Thoracic aorta (tissue), 2 donors: ENCODE measurements at places on chromosomes 16 and 17.

DNA sequence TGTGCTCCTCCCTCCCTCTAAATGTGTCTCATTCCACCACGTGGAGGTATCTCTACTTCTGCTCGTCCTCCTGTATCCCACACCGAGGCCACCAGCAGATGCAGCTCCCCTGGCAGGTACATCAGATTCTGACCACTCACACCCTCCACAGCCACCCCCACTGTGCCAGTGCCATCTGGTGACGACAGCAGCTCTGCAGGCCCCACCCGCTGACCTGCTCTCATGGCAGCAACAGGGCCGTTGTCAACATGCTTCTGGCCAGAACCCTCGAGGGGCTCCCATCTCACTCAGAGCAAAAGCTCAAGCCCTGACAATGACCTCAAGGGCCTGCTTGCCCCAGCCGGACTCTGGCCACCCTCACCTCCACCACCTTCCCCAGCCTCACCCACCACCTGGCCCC is 93.4 kb downstream of the AMFR start:
- DNase-seq, result no peak

DNA sequence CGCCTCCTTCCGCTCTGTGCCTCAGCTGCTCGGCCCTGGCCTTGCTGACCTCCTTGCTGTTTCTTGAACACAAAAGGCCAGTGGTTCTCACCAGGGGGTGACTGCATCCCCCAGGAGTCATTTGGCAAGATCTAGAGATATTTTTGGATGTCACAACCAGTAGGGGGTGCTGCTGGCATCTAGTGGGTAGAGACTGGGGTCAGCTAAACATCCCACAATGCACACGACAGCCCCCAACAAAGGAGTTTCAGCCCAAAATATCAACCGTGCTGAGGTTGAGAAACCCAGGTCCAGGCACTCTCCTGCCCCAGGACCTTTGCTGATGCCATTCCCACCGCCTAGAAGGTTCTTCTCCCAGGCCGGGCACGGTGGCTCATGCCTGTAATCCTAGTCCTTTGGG is 39.7 kb downstream of the ABCC6 start:
- DNase-seq, result no peak

DNA sequence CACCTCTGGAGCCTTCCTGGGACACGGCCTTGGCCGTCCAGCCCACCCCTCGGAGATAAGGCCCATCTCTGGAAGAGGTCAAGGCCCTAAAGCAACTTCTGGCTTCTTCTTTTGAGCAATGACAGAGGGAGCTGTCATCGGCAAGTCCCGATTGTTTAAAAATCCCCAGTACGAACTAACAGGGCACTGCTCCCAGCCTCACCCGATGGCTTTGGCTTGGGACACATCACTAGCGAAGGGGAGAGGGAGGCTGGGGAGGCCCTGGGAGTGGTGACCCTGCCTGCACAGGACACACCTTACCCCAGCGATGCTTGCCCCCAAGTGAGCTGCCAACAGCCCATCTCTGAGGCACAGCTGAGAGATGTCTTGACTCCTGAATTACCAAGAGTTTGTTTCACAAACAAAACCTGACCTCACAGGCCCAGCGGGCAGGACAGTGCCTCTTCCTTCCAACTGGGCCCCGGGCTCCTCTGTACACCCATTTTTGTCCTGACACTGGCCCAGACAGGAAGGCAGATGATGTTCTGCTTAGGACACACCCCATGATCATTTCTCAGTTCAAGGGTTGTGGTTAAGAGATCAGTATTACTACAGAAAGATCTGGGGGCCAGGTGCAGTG is 4.8 kb downstream of the SYNGR2 start:
- no peak for DNase-seq

DNA sequence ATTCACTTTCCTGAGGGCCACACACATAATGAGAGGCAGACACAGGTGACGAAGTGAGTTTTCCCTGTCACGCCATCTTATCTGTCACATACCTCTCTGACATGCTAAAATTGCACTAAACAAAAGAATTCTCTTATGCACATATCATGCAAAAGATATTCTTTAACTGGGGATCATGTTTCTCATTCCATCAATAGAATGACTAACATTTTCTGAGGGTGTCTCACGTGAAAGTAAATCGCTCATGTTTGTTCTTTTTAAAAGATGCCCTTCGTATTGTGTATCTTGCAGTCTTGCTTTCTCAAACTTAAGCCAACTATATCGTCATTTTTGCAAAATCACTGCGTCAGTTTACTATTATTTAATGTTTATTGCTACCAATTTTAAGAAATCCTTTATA is 306.4 kb downstream of the WWOX start:
- DNase-seq, result no peak

- no peak for DNase-seq
These were observed 235.5 kb downstream of the SHISA9 start for GRCh38 chr16:13136901-13137300.

DNA sequence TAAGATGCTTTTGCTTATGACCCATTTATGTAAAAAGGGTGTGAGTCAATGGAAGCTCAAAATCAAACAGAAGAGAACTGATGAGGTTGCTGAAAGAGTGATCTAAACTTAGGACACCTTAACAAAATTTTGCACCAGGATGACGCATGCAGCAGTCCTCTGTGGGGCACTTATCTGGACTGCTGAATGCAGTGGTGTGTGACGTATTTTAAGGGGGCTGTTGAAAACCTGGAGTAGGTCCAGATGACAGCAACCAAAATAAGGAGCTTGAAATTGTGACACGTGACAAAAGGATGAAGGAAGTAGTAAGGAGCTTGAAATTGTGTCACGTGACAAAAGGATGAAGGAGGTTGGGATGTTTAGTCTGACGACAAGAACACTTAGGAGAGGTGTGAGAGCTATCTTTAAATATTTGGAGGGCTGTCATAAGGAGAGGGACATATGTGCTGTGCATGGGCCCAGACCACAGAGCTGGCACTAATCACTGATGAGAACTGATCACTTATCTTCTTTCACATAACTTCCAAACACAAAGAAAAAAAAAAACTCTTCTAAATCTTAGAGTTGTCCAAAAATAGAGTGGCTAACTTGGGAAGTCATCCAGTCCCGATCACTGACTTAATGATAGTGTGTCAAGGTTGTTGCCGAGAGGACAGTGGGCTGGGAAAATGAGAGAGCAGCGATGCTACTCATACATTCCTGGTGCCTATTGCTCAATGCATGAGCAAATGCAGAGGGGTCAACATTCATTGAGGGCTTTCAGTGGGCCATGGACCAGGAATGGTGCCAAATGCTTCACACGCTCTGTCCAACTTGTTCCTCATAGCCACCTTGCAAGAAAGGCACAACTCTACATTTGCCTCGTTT is 264.2 kb upstream of the ZFHX3 start:
- no peak for DNase-seq

- DNase-seq, result no peak
These were observed 11.8 kb upstream of the TMEM220 start for GRCh38 chr17:10741416-10742135.

GRCh38 chr17:41505007-41505808 is at the start of gene KRT13:
KRT13 (minus strand) TSS chr17:41505612; CDS start chr17:41505550, 62 bp downstream.
- no peak for DNase-seq

- no peak for DNase-seq
These were observed 1.6 kb downstream of the XYLT1 start for GRCh38 chr16:17469011-17469740.

GRCh38 chr17:74445158-74445557 is 13.3 kb downstream of the GPRC5C start:
- DNase-seq, result no peak

GRCh38 chr16:89052890-89053724 is 40.5 kb upstream of the ACSF3 start:
- no peak for DNase-seq

DNA sequence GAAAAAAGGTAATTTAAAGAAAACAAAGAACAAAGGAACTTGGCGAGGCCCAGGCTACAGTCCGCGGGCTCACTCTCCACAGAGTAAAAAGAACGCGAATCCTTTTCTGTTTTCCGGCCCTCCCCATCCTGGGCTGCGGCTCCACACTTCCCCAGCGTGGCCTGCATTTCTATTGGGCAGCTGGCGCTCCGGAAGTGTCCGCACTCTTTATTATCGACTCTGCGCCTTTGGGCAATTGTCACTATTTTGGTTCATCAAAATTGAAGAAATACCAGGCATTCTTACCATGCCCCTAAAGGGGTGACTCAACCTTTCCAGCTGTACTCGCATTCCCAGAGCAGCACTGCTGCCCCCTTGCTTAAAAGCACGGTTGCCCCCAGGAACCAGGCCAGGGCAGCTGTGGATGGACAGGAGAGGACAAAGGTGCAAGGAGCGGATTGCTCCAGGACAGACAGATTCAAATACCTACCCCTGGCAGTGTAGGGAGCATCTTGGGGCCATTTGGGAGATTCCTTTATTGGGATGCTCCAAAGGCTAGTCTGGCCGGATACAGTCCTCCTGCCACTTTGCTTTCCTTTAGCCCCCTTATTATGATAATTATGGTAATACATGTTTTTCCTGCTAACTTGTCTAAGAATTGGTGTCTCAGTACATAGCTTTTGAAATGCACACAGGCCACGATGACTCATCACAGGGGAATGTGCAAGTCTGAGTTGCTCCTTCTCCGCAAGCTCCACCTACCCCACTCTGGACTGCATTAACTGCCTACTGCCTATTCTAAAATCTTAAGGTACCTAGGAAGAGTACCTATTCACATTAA is 985 bp upstream of the SLFN12 start:
- peak; percentile 78 for DNase-seq

DNA sequence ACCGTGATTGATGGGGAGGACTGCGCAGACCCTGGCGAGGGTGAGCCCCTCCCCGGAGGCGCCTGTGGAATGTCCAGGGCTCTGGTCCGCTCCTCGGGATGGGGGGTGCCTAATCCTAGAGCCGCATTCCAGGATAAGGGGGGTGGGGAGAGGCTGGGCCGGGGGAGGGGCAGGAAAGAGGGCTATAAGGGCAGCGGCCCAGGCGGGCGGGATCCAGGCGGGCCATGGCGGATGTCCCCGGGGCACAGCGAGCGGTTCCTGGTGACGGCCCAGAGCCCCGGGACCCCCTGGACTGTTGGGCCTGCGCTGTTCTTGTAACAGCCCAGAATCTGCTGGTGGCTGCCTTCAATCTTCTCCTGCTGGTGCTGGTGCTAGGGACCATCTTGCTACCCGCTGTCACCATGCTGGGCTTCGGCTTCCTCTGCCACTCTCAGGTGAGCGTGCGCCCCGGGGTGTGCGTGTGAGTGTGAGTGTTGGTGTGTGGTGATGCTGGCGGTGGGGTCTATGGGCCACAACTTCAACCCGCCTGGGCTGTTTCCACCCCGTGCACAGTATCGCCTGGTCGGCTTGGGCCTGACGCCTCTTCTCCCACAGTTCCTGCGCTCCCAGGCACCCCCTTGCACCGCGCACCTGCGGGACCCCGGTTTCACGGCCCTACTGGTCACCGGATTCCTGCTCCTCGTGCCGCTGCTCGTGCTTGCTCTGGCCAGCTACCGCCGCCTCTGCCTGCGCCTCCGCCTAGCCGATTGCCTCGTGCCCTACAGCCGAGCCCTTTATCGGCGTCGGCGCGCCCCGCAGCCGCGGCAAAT is at the start of gene TMEM88:
Gene TMEM88, plus strand, starts transcription at position 216 of the 809 bp plus-strand sequence. Its CDS starts 9 bp downstream, at position 225.
- DNase-seq, result no peak

DNA sequence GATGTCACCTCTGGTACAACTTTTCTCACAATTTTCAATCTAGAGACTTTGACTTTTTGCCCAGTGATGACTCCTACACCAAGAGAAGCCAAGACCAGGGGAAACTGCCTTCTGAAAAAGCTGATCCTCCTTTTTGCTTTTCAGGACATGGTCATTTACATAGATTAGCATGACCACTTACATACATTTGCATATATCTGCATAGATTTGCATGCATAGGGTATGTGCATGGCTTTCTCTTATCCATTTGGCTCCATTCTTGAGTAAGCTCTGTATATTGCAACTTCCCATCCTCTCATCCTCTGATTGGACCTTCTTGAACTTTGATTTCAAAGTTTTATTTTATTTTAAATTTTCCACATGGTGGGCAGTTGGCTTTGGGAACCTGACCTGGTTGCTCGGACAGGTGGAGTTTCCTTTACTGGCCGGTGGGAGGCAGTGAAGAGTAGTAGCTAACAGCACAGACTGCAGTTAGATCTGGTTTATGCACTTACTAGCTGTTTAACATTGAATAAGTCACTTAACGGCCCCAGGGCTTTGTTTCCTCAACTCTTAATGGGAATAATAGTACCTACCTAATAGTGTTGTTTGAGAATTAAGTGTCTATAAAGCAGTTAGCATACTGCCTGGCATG is 92.9 kb downstream of the GPR139 start:
- no peak for DNase-seq

- DNase-seq, result no peak
These were observed 1.4 kb upstream of the ITGAM start for GRCh38 chr16:31258366-31258765.

DNA sequence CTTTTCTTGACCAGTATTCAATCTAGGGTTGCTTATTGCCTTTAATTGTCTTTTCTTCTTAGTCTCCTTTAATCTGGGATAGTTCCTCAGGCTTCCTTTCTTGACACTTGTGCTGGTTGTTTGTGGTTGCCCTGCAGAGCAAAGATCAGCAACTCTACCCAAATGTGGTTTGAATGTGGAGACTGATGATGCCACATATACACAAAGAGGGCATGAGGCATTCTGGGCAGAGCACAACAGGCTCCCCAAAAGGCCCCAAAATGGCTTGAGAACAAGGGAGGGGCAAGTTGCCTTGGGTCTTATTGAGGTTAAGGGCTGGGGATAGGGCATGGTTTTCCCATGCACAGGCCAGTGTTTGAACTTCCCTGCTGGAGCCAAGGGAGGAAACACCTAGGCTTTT is 29.8 kb upstream of the HOXB9 start:
- DNase-seq, result no peak
